ENCODE measurements at places on chromosomes 7 and 10.

DNA sequence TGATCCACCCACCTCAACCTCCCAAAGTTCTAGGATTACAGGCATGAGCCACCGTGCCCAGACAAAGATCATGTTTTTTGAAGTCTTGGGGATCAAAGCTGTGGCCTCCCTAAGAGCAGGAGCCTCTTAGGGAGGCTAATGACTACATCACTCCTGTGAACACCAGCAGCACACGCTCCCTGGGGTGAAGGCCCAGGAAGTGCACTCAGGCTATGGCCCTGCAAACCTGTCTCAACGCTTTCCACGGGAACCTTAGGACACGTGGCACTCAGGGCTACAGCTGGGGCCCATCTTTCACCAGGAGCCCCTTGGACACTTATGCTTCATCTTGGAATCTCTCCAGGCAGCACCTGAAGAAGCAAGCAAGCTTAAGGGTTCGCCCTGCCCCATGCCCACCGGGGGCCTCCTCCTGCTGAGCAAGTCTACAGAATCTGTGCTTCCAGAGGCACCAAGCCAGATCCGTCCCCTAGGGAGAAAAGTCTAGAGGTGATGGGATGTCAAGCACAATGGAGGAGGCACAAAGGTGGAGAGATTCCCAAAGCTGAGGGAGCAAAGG, 18.4 kb downstream of the VSTM4 start:
- no peak for DNase-seq

- DNase-seq = no peak
Observed at GRCh38 chr7:55073051-55073511, 54.3 kb downstream of the EGFR start.

DNA sequence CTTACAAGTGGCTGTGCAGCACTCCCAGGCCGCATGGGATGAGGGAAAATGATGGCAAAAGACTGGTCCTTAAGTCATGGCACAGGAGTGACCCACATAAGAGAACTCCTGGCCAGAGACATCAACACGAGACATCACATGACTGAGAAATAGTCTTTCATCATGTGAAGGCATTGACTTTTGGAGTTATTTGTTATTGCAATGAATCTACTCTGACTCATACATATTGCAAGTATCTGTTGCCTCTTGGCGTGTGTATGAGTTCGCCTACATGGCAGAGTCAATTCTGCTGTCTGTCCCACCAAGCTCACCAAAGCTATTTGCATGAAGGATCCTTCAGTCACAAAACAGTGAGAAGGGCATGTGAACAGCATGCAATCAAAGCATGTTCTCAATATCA, 59.7 kb upstream of the HABP2 start:
- no peak for DNase-seq

DNA sequence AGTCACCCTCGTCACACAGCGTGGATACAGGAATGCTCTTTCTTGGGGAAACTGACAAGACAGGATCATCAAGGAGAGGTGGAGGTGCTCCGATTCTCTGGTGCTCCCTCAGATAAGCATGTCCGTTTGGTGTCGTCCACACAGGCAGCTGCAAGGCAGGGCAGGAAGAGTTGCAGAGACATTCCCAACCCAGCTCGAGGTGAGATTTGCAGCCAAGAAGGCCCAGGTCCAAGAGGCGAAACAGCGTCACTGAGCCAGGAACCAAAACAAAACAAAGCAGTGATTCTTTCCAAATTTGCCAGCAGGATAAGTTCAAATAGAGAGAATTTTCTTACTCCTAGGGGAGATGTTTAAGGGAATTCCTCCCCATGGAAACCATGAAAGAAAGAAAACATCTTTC, 386.5 kb upstream of the PFKP start:
- no peak for DNase-seq

GRCh38 chr7:22962775-22963350, 51.1 kb downstream of the HYCC1 start:
- DNase-seq = no peak

- no peak for DNase-seq
Observed at GRCh38 chr7:112882991-112883390, 92.8 kb upstream of the TMEM168 start.

DNA sequence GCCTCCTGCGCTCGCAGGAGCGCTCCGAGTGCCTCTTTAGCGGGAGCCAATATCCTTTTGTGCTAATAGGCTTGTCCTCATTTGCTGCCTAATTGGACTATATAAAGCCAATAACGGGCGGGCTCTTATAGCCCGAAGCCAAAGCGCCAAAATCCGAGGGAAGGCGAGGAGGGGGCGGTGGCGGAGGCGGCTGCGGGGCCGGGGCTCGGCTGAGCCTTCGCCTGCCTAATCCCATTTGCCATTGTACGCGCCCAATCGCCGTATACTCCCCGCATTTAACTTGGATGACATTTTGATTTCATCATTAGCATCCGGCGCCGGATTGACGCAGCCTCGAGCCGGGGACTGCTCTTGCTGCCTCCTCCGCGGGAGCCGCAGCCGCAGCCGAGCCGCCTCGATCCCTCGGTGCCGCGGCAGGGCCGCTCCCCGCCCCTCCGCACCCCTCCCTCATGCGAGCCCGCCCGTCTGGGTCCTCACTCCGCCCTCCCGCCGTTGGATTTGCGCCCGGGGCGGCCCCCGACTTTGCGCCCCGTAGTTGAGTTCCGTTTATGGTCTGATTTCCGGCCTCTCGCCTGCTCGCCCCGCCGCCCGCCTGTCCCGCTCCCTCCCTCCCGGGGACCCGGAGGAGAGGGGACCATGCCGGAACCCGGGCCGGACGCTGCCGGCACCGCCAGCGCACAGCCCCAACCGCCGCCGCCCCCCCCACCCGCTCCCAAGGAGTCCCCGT, at the start of gene HMX3:
TSS of gene HMX3 (plus strand) at position 556 of the 727 bp plus-strand sequence. CDS start at position 637, 81 bp downstream.
- no peak for DNase-seq

GRCh38 chr10:116171505-116171904, 101.5 kb downstream of the GFRA1 start:
- DNase-seq = no peak

- DNase-seq = no peak
Observed at GRCh38 chr7:116806046-116806944, 56.1 kb upstream of the CAPZA2 start.

DNA sequence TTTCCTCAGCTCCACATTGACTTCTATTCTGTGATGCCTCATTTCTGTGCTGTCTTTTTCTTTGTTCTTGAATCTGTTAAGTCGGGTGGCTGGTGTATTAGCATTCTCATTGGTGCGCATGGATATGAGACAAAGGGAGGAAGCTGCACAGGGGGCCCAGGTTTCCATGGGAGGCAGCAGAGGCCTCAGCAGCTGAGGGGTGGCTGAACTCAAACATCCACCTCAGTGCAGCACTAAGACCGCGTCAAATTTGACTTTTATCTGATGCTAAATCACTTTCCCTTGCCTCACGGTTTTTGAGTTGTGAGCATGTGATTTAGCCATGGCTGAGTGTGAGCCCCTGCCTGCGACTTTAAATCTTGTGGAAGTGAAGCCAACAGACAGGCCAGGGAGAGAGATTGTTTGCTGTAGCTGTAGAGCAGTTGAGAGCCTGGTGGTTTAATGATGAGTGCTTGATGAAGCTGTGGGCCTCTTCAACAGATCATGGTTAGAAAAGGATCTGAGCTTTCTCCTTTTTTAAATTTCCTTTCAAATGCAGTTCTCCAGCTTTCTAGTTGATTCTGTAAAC, 193.3 kb upstream of the ZNF804B start:
- DNase-seq = no peak

- DNase-seq = no peak
Observed at GRCh38 chr7:113652501-113652900, 266.3 kb downstream of the PPP1R3A start.

DNA sequence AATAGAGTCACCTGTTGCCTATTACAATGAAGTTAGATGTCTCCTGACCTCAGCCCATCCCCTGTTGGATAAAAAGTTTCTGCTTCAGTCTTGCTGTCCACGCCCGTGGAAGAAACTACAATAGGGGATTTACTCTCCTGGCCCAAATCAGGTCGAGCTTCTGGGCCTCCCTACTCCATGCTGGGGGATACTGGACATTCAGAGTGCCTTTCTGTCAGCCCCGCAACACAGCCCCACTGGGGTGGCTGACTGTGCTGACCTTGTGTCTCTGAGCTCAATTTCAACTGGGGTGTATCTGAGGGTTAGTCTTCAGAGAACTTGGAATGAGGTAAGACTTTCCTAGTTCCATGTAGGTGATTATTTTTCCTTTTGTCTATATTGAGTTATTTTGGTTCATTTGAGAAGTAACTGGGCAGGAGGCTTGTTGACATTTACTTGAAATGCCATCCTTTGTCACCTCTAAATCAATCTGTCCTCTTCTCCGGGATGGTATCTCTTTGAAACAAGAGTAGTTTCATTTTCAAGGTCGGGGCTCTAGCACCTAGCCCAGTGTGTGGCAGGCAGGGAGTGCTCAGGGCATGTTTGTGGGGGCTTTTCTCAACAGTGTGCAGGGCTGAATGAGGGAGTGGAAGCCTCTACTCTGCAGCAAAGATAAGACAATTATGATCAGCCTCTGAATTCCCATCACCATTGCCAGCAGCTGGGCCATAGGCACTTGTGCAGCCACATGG, 17.7 kb upstream of the CXCL12 start:
- DNase-seq = no peak

- DNase-seq = no peak
Observed at GRCh38 chr10:102598243-102598642, 46.0 kb upstream of the TRIM8 start.

DNA sequence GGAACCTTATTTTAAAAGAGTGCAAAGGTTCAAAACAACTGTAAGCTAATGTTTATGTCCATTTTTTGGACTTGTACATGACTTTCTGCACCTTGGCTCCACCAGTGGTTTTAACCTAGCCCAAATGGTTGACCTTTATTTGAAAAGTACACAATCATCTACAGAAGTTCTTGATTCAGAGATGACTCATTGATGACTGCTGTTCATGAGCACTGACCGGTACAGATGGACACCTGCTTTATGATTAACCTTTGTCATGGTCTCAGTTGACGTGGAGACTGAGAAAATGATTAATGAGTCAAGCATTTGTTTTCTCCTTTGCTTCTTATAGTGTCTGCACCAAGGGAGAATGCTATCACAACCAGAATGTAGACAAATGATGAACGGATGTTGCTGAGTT, 55.7 kb upstream of the PTER start:
- DNase-seq = no peak

GRCh38 chr10:54478601-54479000, 322.4 kb downstream of the PCDH15 start:
- DNase-seq = no peak

GRCh38 chr7:30062587-30062986, 34.4 kb downstream of the PLEKHA8 start:
- DNase-seq = no peak

DNA sequence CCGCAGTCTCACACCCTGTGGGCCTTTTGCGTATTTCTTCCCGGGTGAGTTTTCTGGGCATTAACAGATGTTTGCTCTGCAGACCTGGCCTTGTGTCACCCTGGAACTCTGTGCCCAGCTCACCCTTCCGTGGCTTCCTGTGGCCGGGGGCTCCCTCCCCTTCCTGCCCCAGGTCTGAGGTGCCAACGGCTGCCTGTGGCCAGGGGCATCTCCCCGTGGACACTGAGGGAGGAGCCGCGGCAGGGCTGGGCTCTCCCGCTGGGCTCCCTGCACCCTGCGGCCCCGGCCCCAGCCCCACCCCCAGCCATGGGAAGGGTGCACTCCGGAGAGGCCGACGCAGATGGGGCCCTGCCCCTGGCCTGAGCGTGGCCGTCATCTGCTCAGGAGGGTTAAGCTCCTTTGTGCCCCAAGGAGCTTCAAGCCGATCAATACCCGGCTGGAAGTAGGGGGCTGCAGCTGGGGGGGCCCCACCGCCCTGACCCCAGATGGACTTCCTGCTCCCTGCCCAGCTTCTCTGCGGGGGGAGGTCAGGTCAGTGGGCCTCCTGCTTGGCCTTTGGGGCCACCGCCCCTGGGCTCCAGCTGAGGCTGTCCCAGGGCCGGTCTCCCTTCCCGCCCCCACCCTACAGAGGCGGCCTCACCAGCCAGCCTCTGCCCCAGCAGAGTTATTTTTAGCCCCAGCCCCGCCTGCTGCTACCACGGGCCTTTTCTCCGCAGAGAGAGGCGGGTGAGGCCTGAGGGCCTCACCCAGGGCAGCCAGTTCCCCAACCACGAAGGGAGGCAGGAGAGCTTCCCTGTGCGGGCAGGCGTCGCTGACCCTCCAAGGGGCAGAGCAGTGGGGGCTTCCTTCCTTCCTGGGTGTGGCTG, 24.2 kb downstream of the PWWP2B start:
- DNase-seq = no peak

GRCh38 chr10:108632144-108632543, 1291.2 kb downstream of the XPNPEP1 start:
- DNase-seq = no peak

GRCh38 chr10:26242706-26243350, 26.3 kb downstream of the GAD2 start:
- DNase-seq = no peak

DNA sequence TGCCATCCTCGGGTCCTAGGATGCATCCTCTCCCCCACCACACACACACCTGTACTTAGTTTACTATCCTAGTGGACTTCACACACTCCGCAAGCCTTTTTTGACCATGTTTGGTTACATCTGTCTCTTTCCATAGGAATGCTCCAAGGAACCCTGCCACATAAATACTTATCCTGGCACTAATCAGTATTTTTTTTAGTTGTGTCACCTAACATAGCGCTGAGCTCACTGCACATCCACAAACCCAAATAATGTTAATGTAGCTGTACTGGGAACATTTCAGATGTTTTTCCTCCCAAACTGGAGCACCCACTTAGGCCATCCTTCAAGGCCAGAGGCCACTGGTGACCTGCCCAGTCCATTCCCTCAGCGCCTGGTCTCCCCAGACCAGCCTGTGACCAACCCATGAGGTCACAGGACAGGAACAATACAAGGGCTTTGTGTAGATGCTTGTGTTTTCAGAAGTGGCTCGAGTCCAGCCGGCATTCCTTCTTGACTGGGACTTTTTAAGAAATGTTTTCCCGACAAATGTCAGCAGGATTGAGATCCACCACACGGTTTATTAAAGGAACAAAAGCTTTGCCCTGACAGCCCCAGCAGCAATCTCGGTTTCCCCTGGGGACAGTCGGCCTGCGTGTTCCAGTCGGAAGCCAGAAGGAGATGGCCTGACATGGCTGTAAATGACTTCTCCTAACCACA, 181.4 kb downstream of the JCAD start:
- no peak for DNase-seq

- DNase-seq = no peak
Observed at GRCh38 chr7:1754345-1754908, 84.3 kb downstream of the ELFN1 start.

DNA sequence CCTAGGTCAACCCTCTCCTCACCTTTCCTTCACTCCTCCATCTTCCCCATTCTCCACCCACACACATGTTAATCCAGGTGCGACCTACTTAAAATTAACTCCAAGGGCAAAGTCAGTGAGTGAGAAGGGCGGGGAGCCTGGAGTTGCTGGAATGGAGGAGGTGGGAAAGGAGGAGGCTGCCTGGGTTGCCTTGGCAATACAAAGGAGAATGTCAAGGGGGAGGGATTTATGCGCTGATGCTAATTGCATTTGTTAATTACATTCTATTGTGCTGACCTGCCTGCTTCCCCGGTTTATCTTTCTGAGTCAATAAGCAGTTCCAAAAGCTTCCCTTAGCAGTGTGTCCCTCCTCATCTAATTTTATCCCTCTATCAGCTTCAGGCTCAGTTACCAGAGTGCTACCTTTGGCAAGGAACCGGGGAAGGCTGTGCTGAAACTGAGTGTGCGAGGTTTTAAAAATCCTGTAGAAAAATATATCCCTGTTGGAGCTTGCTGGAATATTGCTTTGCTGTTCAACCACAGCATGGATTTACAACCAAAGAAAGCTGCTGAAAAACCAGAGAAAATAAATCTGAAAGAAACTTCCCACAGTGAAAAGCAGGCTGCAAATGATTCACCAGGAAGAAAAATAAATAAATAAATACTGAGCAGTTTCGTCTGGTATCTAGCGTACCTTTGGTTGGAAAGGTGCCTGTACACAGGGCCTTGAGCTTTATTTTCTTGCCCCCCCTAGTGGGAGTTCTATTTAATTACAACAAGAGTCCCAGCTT, 113.2 kb upstream of the DGKB start:
- DNase-seq = no peak
